Left ventricle myocardium inferior (tissue), 1 donor: ENCODE measurements at places on chromosomes 16 and 17. TPM values are rescaled to one million over a fixed set of nuclear protein-coding genes. Genes with fewer than 3 reads are reported as not detected.

The MPO gene
- 0.05 TPM for total RNA-seq

GRCh38 chr17:42394838-42395237 lies 6.6 kb upstream of the STAT3 start:
- DNase-seq = no peak

GRCh38 chr17:40075201-40075941 lies 12.6 kb downstream of the THRA start:
- peak; percentile 85 for DNase-seq

DNA sequence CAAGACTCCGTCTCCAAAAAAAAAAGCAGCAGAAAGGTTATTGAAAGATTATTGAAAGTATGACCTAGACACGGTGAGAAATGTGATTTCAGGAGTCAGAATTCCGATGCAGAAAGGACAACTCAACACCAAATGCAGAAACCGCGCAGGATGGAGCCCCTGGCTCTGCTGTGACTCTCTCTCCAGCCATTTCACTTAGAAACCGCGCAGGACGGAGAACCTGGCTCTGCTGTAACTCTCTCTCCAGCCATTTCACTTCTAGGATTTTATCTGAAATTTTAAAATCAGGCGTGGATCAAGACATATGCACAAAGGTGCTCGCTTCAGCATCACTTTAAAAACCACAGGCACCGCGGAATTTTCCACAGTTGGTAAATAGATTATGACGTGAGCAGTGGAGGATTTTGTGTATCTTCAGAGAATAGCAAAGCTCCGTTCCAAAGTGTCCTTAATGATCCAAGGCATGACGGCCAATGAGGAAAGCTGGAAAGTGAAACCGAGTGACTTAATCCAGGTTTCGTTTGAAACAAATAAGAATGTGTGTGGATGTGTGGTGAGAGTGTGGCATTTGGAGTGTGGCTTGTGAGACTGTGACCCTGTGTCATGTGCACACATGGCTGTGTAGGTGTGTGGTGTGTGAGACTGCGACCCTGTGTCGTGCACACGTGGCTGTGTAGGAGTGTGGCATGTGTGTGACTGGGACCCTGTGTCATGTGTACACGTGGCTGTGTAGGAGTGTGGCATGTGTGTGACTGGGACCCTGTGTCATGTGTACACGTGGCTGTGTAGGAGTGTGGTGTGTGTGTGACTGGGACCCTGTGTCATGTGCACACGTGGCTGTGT lies 9.5 kb downstream of the UTS2R start:
- DNase-seq = no peak

DNA sequence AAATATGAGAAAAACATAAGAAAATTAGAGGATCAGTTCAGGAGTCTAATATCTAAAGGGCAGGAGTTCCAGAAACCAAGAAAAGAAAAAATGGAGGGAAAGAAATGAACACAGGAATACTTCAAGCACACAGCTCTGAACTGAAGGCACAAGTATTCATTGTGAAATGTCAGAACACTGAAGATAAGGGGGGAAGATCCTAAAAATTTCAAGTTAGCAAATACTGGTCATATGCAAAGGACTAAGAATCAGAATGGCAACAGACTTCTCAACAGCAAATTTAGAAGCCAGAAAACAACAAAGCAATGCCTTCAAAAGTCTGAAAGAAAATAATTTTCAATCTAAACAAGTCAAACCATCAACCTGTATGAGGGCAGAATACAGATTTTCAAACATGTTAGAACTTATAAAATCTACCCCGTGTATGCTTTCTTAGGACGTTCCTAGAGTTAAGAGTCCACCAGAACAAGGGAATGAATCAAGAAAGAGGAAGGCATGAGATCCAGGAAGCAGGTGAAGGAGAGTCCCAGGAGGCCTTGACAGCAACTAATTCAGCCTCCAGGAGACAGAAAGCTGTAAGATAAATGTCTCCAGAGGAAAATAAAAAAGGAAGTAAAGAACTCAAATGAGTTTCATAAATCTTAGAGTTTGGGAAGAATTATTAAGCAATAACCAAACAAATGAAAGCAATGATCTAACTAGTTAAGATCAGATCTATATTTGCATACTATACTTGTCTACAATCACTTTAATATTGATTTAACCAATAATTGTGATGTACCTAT lies 2.8 kb downstream of the BRD7 start:
- DNase-seq = no peak

The TSNAXIP1 gene
- total RNA-seq = 0.49 TPM
